Smooth muscle cell of the brain vasculature (primary cell): ENCODE measurements at places on chromosomes 2 and 18.

GRCh38 chr18:27983780-27984179 is 193.2 kb downstream of the CDH2 start:
- DNase-seq = no peak

- DNase-seq = no peak
These were observed 2.7 kb upstream of the GKN1 start for GRCh38 chr2:68971591-68972231.

GRCh38 chr2:238713198-238713826 is 134.6 kb upstream of the TWIST2 start:
- DNase-seq = no peak

DNA sequence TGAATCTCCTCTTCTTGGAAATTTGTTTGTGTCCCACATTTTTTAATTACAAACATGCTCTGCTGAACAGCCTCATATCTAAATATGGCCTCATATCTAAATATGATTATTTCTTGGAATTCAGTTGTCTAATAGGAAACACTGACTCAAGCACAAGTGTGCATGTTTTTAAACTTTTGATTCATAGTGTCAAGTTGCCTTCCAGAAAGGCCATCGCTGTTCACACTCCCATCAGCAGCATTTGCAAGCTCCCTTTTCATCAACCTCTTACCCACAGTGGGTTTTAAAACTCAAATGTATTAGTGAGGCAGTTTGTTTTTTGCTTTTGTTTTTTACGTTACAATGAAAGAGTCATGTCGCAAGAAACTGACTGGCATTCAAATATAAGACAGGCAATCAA is 65.2 kb upstream of the SMAD2 start:
- no peak for DNase-seq

GRCh38 chr2:175844169-175844568 is 157.9 kb downstream of the LNPK start:
- no peak for DNase-seq

DNA sequence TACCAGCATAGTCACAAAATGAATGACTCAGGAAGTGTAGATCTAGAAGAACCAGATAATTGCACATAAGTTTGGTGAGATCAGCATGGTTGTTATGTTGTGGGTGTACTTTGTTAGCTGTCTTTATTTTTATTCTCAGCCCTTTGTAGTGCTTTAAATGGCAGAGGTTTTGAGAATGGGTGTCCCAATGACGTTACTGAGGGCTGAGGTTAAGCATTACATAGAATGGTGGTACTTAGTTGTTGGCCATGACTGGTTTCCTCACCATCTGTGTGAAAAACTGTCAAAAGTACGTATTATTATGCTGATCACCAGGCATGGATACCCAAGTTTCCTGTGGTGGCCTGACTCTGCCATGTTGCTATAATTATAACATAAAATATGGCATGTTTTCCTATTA is 165.8 kb downstream of the UBE2E3 start:
- no peak for DNase-seq

DNA sequence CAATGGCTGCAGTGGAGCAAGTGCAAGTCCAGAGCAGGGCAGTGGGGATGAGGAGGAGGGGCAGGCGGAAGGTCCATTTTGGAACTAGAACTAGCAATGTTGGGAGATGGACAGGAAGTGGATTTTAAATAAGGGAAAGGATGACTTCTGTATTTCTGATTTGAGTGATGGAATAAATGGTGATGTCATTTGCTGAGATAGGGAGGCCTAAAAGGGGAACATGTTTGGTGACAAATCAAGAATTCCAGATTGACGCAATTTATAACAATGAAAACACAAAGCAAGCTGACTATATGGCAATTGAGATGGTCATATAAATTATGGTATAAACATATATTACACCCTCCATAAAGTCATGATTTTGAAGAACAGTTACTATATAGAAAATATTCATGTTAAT is 209.3 kb downstream of the SS18 start:
- DNase-seq = no peak

DNA sequence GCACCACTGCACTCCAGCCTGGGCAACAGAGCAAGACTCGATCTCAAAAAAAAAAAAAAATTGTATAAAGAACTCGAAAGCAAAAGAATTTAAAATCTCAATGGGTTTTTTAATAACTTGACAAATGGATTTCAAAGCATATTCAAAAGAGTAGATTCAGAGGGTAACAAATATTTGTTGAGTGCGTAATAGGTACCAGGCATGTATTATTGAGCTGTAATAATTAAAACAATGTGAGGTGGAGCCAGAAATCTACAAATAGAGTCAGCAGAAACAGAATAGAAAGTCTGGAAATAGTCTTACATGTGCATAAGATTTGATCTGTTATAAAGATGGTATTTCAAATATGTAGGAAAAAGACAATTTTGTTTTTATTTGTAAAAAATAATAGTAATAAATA is 19.1 kb upstream of the RAB11FIP5 start:
- no peak for DNase-seq

GRCh38 chr2:99743146-99743545 is 253.3 kb upstream of the REV1 start:
- DNase-seq = no peak

GRCh38 chr2:219296631-219297391 is 12.4 kb downstream of the PTPRN start:
- no peak for DNase-seq

GRCh38 chr18:41745166-41746049 is 209.6 kb upstream of the PIK3C3 start:
- peak; percentile 6 for DNase-seq

- DNase-seq = no peak
These were observed 167.5 kb downstream of the BCL2 start for GRCh38 chr18:63152096-63152495.

GRCh38 chr2:128258218-128258617 is 60.5 kb downstream of the HS6ST1 start:
- no peak for DNase-seq

DNA sequence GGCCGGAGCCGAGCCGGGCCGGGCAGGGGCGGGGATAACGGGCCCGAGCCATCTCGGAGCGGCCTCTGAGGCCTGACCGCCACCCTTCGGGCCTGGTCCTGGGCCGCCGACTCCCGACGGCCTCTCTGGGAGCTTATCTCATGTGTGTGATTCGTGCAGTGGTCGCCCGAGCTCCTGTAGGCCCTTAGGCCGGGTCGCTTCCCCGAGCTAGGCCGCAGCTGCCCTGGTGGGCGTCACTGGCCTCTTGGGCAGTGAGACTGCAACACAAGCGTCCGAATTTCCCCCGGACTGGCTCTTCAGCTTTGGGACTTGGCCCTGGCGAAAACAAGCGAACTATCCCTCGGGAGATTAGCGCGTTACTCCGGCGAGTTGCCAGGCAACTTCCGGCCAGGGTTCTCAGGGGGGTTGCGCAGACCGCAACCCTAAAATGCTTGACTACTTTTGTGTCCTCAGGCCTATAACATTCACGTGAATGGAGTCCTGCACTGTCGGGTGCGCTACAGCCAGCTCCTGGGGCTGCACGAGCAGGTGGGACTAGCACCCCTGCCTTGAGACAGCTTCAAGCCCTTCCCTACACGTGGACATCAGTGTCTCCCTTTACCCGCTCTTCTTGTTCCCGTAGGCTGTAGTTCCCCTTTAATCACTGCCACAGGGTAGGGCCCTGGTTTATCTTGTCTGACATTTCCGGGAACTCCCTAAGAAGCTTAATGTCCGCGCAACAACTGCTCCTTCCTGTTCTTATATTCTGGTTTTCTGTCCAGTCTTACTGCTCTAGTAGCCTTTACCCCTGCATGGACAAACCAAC is 602 bp downstream of the SNX17 start:
- no peak for DNase-seq

GRCh38 chr2:158199928-158200650 is 98.4 kb downstream of the UPP2 start:
- DNase-seq = no peak

- DNase-seq = no peak
These were observed 103.3 kb downstream of the ST6GAL2 start for GRCh38 chr2:106782681-106783080.

DNA sequence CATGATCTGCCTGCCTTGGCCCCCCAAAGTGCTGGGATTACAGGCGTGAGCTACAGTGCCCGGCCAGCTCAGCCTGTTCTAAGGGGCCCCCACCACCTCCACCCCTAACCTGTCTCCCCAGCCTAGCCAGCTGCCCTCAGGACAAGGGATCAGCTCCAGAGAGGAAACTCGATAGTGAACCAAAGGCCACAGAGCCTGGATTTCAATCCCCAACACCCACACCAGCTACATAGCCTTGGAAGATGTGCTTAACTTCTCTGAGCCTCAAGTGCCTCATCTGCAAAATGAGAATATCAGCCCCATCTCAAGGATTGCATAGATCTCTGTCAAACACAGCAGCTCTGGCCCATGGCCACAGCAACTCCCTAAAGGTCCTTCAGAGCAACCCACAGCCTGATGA is 32.0 kb downstream of the BIN1 start:
- DNase-seq = no peak

DNA sequence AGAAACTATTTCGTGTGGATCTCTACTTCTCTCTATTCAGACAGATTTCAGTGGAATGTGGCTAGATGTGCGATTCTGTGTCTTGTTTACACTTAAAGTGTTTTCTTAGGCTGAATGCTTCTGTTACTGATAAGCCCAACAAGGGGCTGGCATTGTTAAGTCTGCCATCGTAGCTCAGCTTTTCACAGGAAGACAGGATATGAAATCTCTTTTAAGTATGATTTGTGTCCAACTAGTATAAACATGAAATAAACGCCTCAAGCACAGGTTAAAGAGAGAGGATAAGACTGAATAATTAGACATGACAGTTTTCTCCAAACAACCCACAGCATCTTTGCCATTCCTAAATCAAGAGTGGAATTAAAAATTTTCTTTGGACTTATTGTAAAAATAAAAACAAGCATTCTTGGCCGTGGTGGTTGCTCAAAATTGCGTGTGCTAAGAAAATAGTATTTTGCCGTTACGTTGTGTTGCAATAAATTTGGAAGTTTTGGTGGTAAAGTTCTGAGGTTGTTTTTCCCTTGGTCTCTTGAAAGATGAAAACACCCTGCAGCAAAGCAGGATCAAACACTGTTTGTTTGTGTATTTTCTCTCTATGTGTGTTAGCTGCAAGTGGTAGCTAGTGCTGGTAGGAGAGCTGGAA is 1.0 kb downstream of the VIT start:
- DNase-seq = no peak

GRCh38 chr18:74496508-74497323 is 553 bp downstream of the CNDP2 start:
- no peak for DNase-seq

DNA sequence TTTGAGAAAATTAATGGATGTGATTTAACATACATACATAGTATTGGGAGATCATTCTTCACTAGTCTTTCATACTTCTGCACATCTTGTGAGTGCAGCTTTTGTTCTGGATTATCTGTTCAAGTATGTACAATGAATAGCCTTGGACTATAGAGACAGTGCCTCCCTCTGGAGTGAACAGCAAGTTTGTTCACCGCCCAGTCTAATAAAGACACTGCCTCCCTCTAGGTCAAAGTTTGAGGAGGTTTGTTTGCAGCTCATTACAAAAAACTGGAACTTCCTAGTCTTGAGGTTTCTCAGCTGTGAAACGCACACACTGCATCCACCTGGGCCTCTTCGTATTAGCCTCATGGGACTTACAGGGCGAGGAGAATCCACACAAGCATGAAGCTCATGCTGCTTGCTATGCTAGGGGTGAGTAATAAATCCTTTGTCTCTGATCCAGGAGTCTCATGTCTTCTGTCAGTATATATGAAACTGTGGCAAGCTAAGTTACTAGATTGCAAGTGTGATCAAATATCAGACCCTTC is 26.0 kb upstream of the LAPTM4A start:
- DNase-seq = no peak

DNA sequence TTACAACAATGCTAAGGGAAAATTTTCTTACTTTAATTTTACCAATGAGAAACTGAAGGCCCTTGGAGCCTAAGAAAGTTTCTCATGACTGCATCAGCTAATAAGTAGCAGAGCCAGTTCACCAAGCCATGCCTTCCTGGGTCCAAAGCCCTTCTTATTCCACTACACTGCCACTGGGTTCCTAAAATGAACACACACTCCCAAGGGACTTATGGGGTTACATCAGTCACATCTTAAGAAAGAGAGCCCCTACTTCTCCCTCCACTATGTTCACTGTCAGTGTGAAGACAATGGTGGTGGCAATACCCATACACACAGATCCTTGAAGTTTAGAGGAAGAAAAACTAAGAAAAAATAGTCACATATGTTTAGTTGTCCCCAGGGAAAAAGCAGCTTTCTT is 20.6 kb downstream of the MBD2 start:
- DNase-seq = no peak

DNA sequence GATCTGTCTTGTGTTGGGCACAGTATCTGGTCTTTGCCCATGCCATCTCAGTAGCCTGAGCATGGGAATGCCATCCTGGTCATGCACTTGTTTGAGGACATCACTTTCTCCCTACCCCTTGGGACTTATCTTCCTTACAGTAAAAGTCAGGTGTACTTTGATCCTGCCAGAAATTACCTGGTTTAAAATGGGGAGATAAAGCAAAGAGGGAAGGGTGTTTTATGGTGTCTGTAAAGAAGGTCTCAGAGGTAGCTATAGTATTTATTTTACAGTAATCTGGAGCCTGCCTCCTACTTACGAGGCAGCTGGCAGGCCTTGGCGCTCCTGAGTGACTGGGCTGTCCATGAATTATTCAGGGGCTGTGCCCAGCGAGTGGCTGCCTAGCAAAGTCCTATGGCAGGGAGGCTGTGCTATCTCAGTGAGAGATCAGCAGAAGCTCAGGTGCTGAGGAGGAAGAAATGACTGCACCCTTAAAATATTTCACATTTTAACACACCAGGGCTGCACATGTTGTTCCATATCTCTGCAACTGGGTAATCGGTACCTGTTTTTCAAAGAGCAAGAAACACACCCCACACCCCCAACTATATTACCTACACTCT is 93.9 kb downstream of the SPTBN1 start:
- no peak for DNase-seq

- DNase-seq = no peak
These were observed 78.3 kb upstream of the ODC1 start for GRCh38 chr2:10526281-10527000.

GRCh38 chr18:13303756-13304364 is 85.3 kb downstream of the LDLRAD4 start:
- DNase-seq = no peak

GRCh38 chr2:1162768-1163584 is 212.3 kb downstream of the SNTG2 start:
- DNase-seq = no peak

DNA sequence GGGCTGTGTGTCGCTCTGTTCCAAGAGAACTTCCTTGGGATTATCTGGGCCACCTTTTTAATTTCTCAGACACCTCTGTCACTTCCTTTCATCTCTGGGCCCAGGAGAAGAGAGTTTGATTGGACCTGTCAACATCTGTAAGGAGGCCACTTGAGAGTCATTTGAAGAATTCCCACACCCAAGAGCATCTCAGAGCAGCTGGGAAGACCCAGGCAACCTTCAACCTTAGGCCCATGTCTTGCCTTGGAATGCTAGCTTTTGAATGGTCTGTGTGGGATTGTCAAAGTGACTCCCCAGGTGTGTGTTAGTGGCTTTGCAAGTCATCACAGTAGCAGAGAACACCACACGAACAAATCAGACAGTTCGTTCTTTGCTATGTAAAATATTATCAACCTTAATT is 280.3 kb downstream of the CYRIA start:
- no peak for DNase-seq
